ENCODE measurements at places on chromosomes 5 and 9. TPM values are rescaled to one million over a fixed set of nuclear protein-coding genes. Genes with fewer than 3 reads are reported as not detected.

DNA sequence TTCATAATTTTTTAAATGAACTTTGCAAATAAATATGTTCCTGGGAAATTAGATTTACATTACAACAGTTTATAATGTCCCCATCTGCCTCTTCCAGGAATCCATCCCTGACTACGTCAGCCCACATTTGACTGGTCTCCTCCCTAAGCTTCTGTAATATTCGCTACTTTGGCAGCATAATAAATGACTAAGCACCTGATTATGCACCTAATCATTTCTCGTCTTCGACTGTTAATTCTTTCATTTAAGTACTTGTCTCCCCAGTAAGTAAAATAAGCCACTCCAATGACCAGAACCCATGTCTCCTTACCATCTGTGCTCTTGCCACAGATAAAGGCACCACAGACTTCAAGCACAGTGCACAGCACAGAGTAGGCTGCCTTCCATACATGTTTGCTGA lies 122.7 kb downstream of the DENND1A start:
- no peak for DNase-seq

- no peak for DNase-seq
Measured at GRCh38 chr9:136179101-136179616, 25.8 kb downstream of the LHX3 start.

DNA sequence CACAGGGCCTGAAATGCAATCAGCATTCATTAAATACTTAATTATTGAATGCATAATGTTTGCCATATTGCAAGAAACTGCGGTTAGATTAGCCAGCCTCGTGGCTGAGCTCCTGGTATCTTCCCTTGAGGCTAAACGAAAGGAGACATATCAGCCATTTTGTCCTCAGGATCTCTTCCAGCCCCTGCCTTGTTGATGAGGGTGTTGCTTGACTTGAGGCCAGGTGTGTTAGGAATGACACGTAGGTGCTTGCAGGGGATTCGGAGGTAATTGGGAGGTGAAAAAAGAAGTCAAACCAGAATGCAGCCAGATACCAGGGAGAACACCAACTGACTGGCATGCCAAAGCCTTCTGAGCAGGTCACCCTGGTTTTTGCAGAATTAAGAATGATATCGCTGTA lies 12.5 kb downstream of the SH3RF2 start:
- no peak for DNase-seq

Gene ADAMTS19
- total RNA-seq: not detected

DNA sequence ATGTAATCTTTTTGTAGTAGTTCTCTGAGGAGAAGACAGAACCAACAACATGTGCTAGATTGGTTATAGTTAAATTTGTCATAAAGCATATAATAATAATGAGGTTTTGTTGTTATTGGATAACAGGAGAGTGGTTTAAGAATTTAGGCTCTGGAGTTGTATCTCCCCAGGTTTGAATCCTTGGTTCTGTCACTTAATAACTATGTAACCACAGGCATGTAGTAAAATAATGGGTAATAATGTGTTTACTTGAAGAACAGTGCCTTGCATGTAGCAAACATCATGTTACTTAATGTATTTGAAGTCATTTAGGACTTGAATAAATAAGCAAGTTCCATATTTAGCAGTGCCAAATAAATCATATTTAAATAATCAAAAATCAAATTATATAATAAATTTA lies 55.8 kb downstream of the NSD1 start:
- no peak for DNase-seq
